ENCODE measurements at places on chromosomes 6 and 20. TPM values are rescaled to one million over a fixed set of nuclear protein-coding genes. Genes with fewer than 3 reads are reported as not detected.

The AP5S1 gene
- total RNA-seq, result 11.9 TPM

GRCh38 chr6:49333345-49334125 lies 129.5 kb downstream of the MMUT start:
- no peak for DNase-seq

GRCh38 chr6:154448448-154449096 lies 61.9 kb downstream of the CNKSR3 start:
- no peak for DNase-seq

GRCh38 chr6:167907837-167908681 lies 81.3 kb downstream of the AFDN start:
- DNase-seq, result peak; percentile 53

- no peak for DNase-seq
Observed at GRCh38 chr6:42411406-42411805, 40.3 kb downstream of the TRERF1 start.

The GABRR1 gene
- not detected for total RNA-seq

The FAM209B gene
- total RNA-seq, result 0.71 TPM

- DNase-seq, result no peak
Observed at GRCh38 chr20:43511879-43512278, 4.4 kb downstream of the L3MBTL1 start.

GRCh38 chr6:158038291-158039177 lies 56.9 kb downstream of the SYNJ2 start:
- DNase-seq, result no peak

- peak; percentile 98 for DNase-seq
Observed at GRCh38 chr6:54722328-54722727, 124.2 kb upstream of the FAM83B start.

DNA sequence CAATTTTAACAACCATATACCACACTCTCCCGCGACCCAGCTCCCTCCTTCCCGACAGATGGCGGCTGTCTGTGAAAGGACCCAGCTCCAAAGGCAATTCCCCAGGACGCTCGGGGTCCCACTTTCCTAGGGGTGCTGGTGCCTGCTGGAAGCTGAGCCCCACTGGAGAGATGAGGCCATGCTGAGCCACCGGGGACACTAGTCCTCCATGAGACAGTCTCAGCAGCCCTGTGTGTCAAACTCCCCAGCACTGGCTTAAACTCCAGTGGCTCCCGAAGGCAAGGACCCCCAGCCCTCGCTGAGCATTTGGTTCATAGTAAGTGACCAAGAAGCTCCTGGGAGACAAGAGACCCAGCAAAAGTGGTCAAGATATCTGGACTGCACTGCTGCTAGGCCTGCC lies 52.1 kb downstream of the SLC2A10 start:
- no peak for DNase-seq

DNA sequence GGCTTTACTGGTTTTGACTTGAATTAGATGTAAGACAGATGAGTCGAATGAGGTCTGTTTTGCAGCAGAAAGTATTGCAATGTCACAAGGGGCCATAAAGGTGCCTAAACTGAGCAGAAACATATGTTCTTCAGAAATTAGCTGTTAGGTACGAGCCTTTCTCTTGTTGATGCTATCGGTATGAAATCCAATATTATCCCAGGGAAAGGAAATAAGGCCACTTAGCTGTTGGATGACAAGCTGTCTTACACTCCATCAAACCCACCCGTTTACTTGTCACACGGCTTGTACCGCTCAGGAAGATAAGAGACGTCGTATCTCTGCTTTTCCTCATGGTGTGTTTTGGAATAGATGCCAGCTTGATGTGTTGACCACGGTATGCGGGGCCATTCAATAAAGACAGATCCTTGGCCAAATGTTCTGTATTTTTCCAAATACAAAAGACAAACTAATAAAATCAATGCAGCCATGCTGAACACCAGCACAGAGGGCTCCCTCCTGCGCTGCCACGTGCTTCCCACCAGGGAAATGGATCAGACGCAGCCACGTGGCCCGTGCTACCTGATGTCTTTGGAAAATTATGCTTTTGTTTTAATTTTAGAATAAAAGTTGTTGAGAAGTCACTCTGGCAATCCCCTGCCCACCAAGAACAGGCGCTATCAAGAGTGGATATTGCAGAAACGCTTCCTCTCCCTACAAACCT lies 255.9 kb upstream of the SULF2 start:
- DNase-seq, result no peak

DNA sequence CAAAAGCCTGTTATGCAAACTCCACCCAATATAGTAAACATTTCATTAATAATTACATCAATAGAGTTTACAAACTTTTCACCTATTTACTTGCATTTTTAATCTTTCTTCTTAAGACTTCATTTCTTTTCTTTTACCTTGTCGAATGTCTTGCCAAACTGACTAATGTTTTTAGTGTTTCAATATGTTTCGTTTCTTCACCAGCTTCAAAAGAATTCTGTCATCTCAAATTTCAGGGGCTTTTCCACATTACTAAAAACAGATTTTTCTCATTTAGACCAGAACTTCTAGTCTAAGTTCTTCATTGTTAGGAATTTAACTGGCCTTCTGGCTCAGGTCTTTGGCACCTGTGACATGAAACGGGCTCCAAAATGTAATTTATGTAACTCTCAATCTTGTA lies 196.5 kb downstream of the ARHGAP18 start:
- no peak for DNase-seq

The RAMACL gene
- 0.17 TPM for total RNA-seq

DNA sequence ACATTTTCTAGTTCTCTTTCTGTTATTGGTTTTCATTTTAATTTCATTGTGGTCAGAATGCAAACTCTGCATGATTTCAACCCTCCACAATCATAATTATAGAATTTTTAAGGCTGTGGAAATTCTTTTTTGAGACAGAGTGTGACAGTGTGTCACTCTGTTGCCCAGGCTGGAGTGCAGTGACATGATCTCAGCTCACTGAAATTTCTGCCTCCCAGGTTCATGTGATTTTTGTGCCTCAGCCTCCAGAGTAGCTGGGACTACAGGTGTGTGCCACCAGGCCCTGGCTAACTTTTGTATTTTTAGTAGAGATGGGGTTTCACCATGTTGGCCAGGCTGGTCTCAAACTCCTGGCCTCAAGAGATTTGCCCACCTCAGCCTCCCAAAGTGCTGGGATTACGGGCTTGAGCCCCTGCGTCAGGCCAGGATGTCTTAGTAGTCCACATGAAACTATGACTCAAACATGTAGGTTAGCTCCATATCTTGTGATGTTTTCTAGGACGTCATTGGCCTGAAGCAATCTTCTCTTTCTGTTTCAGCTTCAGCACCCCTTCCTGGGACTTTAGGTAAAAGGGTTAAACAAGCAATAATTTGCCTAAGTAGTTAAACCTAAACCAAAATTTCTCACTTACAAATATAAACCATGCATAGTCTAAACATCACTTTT lies 47.4 kb upstream of the SAMD3 start:
- DNase-seq, result no peak

The KIZ gene
- total RNA-seq, result 17.8 TPM

DNA sequence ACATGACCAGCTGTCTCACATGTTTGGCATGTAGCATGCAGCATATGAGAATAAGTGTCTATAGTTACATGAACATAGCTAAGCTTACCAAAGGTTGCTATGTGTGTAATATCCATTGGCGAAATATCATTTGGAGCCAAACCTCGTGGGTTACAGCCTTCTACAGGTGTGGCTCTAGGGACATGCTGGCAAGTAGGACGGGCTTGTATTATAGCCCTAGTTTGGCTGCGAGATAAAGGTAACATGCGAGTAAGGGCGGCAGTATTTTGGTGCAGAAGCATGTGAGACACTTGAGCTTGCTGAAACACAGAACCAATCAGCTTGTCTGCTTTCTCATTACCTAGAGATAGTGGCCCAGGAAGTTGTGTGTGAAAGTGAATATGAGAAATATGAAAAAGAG lies 6.5 kb upstream of the ABHD12 start:
- DNase-seq, result no peak

- DNase-seq, result no peak
Observed at GRCh38 chr6:39617026-39617425, 108.2 kb downstream of the KIF6 start.

DNA sequence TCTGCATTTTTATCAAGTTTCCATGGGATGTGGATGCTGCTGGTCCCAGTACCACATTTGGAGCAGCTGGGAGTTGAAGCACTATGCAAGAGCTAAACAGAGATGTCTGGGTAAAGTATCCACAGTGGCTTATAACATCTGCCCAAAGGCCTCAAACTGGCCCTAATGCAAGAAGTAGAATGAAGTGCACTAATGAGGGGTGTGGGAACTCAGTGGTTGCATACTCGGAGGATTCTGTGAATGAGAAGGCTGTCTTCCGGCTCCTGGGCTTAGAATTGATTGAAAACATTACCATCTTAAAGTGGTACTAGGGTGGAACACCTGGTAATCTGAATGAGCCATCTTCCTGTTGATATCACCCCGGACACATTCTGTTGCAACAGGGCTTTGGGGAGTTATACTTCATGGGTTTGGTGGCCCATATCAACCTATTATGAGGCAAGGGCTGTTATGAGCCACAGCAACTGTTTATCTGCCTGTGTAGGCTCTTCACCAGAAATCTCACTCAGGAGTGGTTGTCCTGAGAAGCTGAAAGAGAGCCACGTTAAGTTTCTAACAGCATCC lies 54.7 kb upstream of the SNRPB2 start:
- no peak for DNase-seq

DNA sequence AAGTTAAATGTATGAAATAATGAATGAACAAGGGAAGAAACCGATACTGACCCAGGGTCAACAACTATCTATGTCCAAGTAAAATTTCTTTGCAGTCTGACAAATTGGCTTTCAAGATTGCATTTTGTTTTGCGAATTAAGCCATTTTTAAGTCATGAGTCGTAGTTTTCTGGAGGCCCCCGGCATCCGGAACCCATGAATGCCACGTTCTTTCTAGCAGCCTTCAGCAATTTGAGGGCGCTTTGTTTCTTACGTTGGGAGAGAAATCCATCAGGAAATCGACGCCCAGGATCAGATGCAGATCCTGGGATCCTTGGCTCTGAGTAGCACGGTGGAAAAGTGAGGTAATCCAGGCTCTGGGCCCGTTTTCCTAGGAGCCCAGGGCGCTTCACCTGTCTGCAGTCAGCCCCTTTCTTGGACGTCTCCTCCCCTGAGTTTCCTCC lies 309 bp upstream of the ABRACL start:
- DNase-seq, result no peak

The LIN28B gene
- total RNA-seq, result not detected

- no peak for DNase-seq
Observed at GRCh38 chr20:57654998-57655808, 35.0 kb upstream of the ZBP1 start.

- no peak for DNase-seq
Observed at GRCh38 chr6:1789092-1789491, 179.4 kb downstream of the FOXC1 start.

GRCh38 chr6:141123049-141123448 lies 1009.7 kb upstream of the GJE1 start:
- no peak for DNase-seq

DNA sequence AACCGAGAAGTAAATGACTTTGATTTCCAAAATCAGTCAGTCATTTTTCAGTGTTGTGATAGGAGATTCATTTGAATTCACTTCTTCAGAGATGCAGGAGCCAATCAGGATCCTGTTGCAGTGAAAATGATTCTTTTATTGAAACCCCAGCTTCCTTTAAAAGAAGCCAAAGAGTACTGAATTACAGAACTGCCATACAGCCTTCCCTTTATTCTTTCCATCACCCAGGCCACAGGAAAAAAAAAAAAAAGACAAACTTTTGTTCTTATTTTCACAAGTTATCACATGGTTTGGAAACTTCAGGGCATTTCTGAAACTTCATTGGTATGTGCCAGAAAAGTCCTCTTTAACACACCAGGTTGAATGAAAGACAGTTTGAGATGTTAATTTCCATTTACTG lies 1.8 kb upstream of the CARMIL1 start:
- DNase-seq, result no peak

- DNase-seq, result no peak
Observed at GRCh38 chr6:31740397-31741223, 805 bp downstream of the MSH5 start.

DNA sequence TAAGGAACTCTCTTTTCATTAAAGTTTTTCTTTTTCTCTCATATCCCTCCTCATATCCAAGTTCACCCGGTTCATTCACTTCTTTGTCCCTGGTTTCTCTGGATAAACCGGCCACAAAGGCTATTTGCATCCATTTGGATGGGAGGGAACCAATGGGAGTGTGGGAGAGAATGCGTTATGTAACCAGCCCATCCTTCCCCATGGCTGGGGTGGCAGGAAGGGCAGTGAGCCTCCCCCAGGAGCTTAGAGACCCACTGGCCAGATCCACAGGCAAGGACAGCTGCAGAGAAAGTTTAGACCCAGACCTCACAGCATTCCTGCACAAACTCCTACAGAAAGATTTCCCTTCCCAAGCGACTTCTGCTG lies 10.7 kb downstream of the CASS4 start:
- no peak for DNase-seq

- peak; percentile 37 for DNase-seq
Observed at GRCh38 chr20:6142348-6142993, 19.6 kb upstream of the FERMT1 start.

DNA sequence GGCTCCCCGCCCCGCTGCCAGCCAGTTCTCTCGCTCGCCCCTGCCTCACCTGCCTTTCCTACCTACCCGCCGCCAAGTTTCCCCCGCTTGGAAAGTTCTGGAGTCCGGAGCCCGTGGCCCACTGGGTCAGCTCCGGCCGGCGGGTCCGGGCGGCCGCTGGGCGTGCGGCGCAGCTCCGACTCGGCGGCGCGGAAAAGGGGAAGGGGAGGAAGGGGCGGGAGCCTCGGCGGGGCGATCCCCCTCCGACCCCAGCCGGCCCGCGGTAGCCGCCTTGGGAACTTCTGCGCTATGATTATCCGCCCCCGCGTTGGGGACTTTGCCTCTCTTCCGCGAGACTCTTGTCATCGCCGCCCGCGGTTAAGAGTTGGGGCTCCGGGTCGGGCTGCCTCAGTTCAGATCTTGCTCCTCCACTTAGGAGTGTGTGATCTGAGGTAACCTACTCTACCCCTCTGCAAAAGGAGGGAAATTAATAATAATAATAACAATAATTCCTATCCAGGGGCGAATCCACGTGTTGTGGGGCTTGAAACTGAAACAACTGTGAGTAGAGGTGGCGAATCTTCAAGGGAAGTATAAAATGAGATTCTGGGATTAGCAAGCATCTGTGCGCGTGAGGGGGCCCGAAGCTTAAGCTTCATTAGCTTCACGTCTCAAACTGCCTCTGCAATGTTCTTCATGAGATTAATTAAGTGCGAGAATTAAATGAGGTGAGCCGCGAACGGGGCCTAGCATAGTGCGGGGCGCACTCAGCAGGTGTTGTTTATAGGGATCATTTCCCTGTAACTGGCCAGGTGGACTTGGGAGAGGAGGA lies 30.8 kb downstream of the SF3B5 start:
- no peak for DNase-seq

Measured in foreskin keratinocyte (primary cell).